ENCODE measurements at places on chromosomes 5 and 9.

DNA sequence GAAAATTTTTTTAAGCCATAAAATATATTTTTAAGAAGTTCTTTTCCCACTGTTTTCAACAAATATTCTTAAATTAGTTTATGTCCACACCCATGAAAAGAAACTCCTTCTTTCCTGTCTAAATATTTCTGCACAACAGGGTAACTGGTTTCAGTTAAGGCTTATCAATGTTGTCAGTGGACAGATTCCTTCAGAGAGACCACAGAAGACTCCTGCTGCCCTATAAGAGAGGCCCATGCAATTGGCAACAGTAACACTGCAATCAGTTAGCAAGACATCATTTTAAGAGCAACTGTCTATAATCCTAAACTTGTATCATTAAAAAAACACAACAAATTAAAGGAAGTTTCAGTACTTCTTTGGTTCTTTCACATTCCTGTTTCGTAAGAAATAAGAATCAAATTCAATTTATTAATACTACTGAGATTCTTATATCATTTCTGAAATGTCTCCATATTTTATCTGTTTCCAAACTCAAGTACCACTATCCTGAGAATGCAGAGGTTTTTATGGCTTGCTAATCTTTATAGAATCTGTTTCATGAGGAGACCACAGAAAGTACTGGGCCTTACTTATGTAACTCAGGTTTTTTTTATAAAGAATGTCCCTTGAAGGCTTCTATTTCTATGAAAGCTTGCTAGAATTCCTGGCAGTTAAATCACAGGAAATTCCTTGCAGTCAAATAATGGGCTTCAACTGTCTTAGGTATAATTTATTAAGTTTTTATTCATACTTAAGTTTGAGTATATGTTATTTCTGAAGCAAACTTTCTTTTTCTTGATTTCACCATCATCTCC is 240.2 kb downstream of the RFX3 start:
- no peak for DNase-seq

GRCh38 chr9:134486596-134486995 is 155.0 kb upstream of the COL5A1 start:
- no peak for DNase-seq

DNA sequence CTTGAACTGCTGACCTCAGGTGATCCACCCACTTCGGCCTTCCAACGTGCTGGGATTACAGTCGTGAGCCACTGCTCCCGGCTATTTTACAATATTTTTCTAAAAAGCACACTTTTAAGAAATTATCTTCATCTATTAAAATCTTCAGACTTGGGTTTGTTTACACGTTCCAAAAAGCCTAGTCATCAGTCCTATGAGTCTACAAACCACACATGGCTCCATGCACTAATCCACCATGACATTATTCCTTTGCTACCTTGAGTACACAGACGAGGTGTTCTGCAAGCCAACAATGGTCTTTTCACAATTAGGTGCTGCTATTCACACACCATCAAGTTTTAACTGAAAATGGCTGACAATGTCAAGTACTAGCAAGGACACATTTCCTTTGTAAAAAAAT is 41.0 kb downstream of the TRPM6 start:
- DNase-seq = no peak

DNA sequence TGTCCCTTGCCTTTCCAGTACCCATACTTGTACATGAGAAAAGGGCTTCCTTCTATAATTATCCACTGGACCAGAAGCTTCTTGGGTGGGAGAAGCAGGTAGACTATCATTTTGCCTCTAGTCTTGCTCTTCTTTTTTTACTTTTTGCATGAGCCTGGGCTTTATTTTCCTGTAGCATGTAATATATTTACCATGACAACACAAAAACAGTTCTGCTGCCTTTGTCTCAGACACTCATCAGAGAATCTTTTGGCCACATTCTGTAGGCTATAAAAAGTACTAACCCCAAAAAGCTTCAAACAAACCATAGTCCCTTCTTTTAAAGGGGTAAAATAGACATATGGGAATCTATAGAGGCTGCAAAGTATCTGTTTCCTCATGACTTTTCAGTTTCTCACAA is 339.2 kb upstream of the PIK3R1 start:
- no peak for DNase-seq

- DNase-seq = no peak
Measured at GRCh38 chr5:67240846-67241245, 44.2 kb upstream of the CD180 start.

- no peak for DNase-seq
Measured at GRCh38 chr9:13952906-13953305, 361.0 kb downstream of the NFIB start.

GRCh38 chr5:160390787-160391696 is 8.8 kb downstream of the FAM200C start:
- no peak for DNase-seq

- DNase-seq = no peak
Measured at GRCh38 chr5:26940994-26941393, 97.4 kb downstream of the CDH9 start.

DNA sequence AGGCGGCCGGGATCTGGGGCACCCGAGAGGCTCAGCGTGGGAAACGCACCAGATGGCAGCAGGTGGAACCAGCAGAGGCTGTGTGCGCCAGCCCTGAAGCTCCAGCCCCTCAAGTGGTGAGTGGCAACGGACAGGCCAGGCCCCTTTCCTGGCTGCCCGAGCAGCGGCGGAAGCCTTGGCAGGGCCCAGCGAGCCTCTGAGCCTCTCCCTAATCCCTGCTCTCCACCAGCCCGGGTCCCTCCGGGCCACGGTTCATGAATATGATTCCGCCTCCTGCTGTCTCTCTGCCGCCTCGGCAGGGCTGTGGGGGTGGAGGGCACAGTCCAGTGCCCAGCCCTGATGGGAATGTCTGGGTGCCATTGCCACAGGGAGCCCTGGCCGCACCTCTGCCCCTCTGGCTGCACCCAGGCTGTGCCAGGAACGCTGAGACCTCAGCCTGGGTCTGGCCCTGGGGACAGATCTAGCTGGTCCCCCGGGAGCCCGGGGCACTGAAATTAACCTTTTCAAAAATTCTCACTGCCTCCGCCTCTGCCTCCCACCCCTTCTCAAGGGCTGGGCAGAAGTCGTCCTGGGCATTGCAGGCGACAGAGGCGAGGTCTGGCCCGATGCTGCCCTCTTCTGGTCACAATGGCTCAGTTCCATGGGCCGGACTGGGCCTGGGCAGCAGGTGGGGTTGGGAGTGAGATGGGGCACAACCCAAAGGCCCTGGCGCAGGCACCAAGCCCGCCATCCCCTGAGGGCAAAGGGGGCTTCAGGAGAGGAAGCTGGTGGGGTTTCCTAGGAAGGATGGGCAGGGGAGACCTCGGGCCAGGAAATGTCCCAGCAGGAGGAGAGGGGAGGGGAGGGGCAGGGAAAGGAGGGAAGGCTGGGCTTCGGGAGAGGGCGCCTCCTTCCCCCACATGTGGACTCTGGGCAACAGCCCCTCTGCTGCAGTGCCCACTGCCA is 20.3 kb downstream of the CCDC187 start:
- DNase-seq = peak; percentile 66

GRCh38 chr5:158322620-158323019 is 463.7 kb upstream of the CLINT1 start:
- DNase-seq = no peak

DNA sequence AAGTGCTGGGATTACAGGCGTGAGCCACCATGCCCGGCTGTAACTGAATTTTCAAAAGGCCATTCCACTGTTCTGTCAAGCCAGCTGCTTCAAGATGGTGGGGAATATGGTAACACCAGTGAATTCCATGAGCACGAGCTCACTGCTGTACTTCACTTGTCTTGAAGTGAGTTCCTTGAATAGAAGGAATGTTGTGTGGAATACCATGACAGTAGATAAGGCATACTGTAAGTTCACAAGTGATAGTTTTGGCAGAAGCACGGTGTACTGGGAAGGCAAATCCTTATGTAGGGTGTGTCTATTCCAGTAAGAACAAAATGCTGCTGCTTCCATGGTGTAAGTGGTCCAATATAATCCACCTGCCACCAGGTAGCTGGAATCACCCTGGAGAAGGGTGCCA is 6.6 kb upstream of the PRXL2C start:
- no peak for DNase-seq
